Adipocyte (in vitro differentiated cells): ENCODE measurements at places on chromosomes 5 and 9.
A peak's percentile ranks its signal among the peaks of the same experiment; 100 is the strongest.

GRCh38 chr5:60794691-60795090 is 49.4 kb downstream of the ELOVL7 start:
- DNase-seq, result no peak

DNA sequence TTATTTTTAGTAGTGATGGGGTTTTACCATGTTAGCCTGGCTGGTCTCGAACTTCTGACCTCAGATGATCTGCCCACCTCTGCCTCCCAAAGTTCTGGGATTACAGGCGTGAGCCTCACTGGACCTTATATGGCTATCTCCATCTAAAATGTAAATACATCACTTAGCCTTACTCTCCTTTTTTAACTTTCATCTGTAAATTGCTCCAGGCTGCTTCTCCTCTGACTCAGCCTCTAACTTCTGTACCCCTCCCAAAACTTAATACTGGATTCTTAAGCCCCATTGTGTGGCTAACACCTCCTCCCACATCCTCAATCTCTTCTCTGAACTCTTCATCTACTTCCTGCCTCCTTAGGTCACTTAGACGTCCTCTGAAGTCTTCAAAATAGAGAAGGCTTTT is 4.0 kb downstream of the SNX30 start:
- peak; percentile 29 for DNase-seq

GRCh38 chr9:19408316-19408692 is 505 bp upstream of the ACER2 start:
- DNase-seq, result no peak

GRCh38 chr5:140678993-140679392 is 5.6 kb upstream of the DND1 start:
- no peak for DNase-seq

DNA sequence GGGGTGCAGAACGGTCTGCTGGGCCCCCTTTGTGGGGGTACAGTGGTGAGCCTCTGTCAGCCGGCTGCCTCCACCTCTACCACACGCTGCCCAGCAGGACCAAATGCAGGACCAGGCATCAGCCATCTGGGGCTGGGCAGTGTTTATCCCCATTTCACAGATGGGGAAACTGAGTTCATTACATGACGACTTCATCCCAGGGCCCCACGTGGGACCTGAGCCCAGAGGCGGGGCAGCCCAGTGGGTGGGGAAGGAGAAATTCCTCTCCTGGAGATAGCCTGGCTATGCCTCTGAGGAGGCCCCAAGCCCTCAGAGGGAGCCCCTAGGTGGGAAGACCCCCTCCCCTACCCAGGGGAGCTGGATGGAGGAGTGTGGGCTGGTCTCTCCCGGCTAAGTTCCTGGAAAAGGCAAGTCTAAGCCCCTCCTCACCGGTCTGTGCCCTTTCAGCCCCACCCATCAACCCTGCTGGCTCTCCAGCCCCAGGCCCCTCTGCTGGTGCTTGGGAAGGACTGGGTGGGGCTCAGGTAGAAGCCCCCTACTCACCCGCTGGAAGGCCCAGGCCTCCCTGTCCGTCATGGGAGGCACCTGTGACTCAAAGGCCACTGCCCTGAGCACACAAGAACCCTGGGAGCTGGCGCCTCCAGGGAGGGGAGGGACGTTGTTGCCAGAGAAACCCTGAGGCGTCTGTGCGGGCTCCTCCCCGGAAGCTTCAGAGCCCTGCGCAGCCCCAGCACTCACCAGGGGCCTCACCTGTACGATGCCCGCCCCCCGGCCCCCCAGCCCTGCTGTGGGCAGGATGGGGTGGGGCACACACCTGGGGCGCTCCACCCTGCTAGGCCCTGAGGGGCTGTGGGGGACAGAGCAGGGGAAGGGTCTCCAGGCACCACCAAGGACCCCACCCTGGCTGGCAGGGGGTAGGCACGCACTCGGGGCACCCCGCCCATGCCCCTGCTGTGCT is 7.4 kb upstream of the CCDC187 start:
- DNase-seq, result no peak
